Stimulated activated CD4-positive, alpha-beta T cell treated with anti-CD3 and anti-CD28 coated beads, Interleukin-12 subunit alpha, Interleukin-12 subunit beta, amount 100 ng/mL, for 24 hours (primary cell): ENCODE measurements at places on chromosomes 2 and 18.

- DNase-seq = no peak
These were observed 29.0 kb upstream of the CAVIN2 start for GRCh38 chr2:191875859-191876258.

DNA sequence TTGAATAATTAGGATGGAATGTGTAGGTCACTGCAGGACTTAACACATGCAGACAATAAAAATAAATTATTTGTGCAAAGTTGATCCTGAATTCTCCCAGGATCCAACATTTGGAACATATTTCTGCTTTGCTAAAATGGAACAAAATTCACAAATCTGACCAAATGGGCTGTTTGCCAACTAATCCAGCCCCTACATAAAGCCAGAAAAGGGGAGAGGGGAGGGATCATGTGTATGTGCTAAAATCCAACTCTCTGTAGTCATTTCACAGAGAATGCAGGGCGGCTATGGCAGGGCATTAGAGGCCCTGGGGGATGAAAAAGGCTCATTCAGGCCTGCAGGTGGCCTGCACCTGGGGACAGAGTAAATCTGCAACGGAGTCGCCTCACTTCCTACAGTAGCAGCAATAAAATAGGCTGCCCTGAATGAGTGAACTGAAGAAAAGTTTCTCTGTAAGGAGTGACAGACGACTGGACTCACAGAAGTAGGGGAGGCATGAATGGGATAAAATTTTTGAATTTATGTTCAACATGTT lies 4.0 kb upstream of the ZFP36L2 start:
- no peak for DNase-seq

DNA sequence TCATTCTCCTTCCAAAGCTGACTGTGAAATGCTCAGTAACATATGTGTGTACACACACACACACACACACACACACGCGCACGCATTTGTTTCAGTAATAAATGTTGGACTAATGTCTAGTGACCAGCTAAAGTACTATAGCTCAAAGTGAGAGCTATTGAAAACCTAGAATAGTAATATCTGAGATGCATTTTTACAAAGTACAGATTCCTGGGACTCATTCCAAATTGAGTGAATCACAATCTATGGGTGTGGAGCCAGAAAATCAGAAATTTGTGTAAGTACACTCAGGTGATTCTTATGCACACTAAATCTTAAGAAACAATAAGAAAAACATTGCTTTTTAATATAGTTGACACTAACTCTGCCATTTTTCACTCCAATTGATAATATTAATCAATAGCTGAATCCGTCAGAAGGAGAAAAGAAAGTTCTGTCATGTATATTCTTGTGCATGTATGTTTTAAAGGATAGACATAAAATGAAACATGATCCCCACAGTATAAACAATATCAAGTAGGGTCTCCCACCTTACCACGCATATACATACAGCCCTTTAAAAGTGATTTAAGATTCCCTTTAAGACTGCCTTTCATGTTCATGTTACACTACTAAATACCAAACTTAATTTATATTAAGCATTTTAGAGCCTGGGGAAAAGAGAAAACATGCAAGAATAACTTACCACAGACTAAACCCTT lies 123.5 kb downstream of the ATAD2B start:
- no peak for DNase-seq

GRCh38 chr2:208793434-208793833 lies 386.8 kb downstream of the PTH2R start:
- no peak for DNase-seq

GRCh38 chr2:214730800-214731407 lies 78.6 kb downstream of the BARD1 start:
- DNase-seq = no peak
